ENCODE measurements at places on chromosomes 12 and 14. TPM values are rescaled to one million over a fixed set of nuclear protein-coding genes. Genes with fewer than 3 reads are reported as not detected.

HNRNPA1 gene
- total RNA-seq: 2,126 TPM

EXOC3L4 gene
- total RNA-seq: not detected

RDH16 gene
- 0.47 TPM for total RNA-seq

TGFB3 gene
- 3.1 TPM for total RNA-seq

TMEM119 gene
- total RNA-seq: not detected

SLC25A47 gene
- not detected for total RNA-seq

PTPRR gene
- not detected for total RNA-seq

RGS6 gene
- total RNA-seq: not detected

SERPINA10 gene
- total RNA-seq: not detected

DNA sequence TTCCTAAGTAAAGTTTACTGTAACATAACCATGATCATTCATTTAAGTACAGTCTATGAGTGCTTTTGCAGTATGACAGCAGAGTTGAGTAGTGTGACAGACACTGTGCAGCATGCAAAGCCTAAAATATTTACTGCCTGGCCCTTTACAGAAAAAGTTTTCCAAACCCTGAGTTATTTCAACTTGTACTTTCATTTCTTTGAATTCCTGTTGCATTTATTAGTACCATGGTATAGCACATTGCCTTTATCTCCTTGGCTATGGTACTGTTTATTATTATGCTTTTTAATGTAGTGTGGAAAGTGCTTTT is 6.2 kb downstream of the ARHGAP5 start:
- H3K36me3 ChIP-seq: no peaks in the 10 kb centered on the region
- no peak overlapping the region for H3K27ac ChIP-seq
- H3K27me3 ChIP-seq: no peaks in the 10 kb centered on the region
- no peak overlapping the region for H3K4me3 ChIP-seq

GRCh38 chr14:56805201-56805991 is 4.9 kb downstream of the OTX2 start:
- peaks cover 77% of the 10 kb centered on the region for H3K27me3 ChIP-seq
- H3K27ac ChIP-seq: no peak overlapping the region
- DNase-seq: no peak

GRCh38 chr12:81610955-81611889 is 147.9 kb downstream of the PPFIA2 start:
- no peak overlapping the region for H3K4me3 ChIP-seq
- H3K27me3 ChIP-seq: no peaks in the 10 kb centered on the region
- H3K36me3 ChIP-seq: no peaks in the 10 kb centered on the region
- no peak for DNase-seq
- H3K4me1 ChIP-seq: no peaks in the 10 kb centered on the region
- H3K27ac ChIP-seq: no peak overlapping the region

DNA sequence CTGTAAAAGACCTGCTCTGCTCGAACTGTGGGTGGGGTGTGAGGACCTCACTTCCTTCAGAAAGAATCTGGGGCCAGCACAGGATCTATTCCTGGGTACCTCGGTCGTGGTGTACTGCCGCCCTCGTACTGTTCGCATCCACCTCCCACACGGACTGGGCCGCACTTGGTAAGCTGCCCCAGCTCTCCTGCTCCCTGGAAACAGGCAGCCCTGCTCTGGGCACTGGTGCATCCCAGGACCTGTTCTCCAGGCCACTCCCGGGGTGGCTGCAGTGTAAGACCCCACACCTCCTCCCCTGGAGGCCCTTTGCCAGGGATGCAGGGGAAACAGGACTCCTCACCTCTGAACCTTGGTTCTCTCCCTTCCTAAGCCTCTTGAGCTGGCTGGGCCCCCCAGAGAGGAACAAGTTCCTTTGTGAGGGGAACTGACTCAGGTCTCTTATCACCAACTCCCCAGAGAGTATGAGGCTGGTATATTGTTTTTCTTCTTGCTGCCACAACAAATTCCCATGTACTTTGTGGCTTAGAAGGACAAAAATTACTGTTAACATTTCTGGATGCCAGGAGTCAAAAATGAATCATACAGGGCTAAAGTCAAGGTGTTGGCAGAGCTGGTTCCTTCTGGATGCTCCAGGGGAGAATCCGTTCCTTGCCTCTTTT is 276.5 kb downstream of the NUAK1 start:
- no peaks in the 10 kb centered on the region for H3K36me3 ChIP-seq
- no peak for DNase-seq
- no peaks in the 10 kb centered on the region for H3K27me3 ChIP-seq
- H3K27ac ChIP-seq: no peak overlapping the region
- H3K4me3 ChIP-seq: no peak overlapping the region

DNA sequence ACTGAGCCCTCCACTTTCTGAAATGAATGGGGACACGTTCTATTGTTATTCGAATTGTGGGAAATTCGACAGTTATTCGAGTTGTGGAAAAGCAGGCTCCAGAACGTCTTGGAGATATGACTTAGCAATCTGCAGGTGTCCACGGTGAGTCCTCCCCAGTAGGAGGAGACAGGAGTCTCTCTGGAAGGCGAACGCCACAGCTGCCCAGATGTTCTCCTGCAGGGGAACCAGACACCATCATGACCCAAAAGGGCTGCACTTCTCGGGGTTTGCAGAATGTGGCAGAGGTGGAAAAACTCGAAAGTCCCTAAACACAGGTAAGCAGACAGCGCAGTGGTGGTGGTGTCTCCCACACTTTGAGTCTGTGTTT is 363.6 kb upstream of the SFSWAP start:
- H3K4me3 ChIP-seq: no peak overlapping the region
- DNase-seq: no peak
- H3K27ac ChIP-seq: no peak overlapping the region
- H3K27me3 ChIP-seq: peaks cover 4% of the 10 kb centered on the region
- H3K36me3 ChIP-seq: no peaks in the 10 kb centered on the region

Data from activated B cell treated with CpG ODN at 0.5 μM for 24 hours (primary cell).